CD4-positive, alpha-beta memory T cell (primary cell): ENCODE measurements at places on chromosomes 3 and 15. TPM values are rescaled to one million over a fixed set of nuclear protein-coding genes. Genes with fewer than 3 reads are reported as not detected.

Gene ONECUT1
- not detected for total RNA-seq

Gene HCN4
- not detected for total RNA-seq

Gene GOLGA8J
- not detected for total RNA-seq

Gene GLDN
- not detected for total RNA-seq

Gene C3orf18
- total RNA-seq = 16.2 TPM

DNA sequence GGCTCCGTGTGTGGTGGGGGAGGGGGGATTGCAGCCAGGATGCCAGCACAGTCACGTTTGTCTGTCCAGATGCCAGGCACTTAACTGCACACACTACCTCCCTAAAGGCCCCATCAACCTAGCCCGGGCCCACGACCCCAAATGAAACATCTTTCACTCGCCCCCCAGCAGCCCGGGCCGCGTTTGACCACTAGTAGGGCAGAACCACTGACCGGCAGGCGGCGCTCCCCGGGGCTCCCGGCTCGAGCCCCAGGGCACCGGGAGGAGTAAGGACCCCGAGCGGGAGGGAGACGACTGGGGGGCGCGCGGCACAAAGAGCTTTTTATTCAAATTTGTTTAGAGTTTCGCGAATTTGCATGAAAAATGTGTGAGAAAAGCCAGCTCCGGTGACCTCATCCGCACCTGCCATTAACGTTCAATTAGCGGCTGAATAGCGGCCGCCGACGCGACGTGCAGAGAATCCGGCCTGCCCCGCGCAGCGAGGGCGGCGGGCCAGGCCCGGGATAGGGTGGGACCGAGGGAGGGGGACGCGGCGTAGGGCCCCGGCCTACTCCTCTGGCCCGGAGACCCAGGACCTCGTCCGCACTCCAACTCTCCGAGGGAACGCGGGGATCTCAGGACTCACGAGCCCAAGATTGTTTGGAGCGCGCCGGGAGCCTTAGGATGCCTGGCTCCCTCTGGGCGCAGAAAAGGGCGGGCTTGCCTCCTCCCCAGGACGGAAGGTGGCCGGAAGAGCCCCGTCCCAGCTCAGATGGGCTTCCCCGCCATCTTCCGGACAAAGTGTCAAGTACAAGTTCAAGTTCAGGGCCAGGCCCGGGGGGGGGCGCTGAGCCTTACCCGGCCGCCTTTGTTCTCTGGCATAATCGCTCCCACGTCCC is 64.9 kb upstream of the POLG start:
- no peak for DNase-seq

DNA sequence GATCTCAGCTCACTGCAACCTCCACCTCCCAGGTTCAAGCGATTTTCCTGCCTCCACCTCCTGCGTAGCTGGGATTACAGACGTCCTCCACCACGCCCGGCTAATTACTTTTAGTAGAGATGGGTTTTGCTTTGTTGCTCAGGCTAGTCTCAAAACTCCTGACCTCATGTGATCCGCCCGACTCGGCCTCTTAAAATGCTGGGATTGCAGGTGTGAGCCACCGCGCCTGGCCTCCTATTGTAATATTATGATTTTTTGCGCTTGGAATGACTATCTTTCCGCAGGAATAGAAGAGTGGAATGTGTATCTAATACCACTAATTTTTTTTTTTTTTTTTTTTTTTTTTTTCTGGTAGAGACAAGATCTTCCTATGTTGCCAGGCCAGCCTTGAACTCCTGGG is 1.8 kb downstream of the ARL8B start:
- DNase-seq = no peak

- no peak for DNase-seq
These were observed 1032.4 kb downstream of the MCTP2 start for GRCh38 chr15:95263751-95264150.

DNA sequence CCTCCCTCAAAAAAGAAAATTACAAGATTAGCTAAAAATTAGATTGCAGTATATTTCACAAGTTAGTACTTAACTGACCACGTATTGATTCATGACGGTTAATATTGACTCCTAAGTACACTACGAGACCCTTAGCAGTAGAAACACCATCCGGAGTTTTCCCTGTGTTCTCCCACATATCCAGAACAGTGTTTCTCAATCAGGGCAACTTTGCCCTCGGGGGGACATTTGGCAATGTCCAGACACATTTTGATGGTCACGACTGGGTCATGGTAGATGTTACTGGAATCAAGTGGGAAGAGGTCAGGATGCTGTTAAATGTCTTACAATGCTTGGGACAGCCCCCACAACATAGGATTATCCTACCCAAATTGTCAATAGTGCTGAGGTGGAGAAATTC is 40.7 kb upstream of the LIPC start:
- no peak for DNase-seq

GRCh38 chr3:50347187-50347813 is 1.8 kb upstream of the ZMYND10 start:
- DNase-seq = peak; percentile 78

GRCh38 chr3:170642882-170643601 is 57.2 kb upstream of the SLC7A14 start:
- DNase-seq = no peak

- DNase-seq = peak; percentile 7
These were observed 15.6 kb downstream of the SEMA3F start for GRCh38 chr3:50170689-50171088.

- DNase-seq = no peak
These were observed 227.2 kb downstream of the ADAMTS17 start for GRCh38 chr15:100114571-100114970.

GRCh38 chr3:15267502-15267901 is 61.5 kb downstream of the CAPN7 start:
- no peak for DNase-seq

GRCh38 chr3:155553780-155554179 is 191.1 kb downstream of the PLCH1 start:
- DNase-seq = no peak

- no peak for DNase-seq
These were observed 371.9 kb upstream of the TBL1XR1 start for GRCh38 chr3:177569193-177569592.

DNA sequence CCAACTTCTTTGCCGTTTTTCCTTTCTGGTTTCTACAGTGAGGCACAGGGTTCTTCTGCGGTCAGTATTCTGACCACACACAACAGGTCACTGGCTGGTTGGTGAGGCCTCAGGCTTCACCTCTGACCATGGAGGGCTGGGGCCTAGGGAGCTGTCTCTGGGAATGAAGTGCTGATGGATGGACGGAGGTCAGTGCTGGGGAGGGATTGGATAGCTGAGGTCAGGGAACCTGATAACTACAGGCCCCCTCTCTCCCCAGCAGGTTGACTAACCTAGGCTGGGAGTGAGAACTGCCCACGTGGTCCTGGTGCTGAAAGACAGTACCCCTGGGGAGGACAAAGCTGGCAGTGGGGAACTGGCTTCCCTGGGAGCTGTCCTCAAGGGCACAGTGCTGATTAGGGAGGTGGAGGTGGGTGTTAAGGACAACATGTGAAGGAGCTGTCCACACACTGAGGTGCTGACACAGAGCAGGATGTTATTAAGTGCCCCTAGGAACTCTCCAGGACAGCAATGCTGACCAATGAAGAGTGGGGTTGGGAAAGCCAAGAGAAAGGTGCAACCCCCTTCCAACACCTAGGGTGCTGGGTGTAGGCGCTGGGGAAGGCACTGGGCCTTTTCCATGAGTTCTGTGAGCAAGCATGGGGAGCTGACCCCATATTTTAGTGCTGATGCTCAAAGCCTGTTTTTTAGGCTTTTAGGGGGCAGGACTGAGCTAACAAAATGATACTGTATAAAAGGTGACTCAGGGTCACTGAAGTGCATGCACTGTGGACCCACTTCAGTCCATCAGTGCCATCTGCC is 45.2 kb downstream of the ATP2B2 start:
- DNase-seq = peak; percentile 47
